Large intestine (tissue), 12 donors: ENCODE measurements at places on chromosomes 16 and 17. TPM values are rescaled to one million over a fixed set of nuclear protein-coding genes. Genes with fewer than 3 reads are reported as not detected.

- peak; percentile 54 for DNase-seq
Observed at GRCh38 chr16:65122724-65123395, 997 bp upstream of the CDH11 start.

GRCh38 chr16:57637965-57638364 lies 9.5 kb downstream of the ADGRG1 start:
- no peak for DNase-seq

DNA sequence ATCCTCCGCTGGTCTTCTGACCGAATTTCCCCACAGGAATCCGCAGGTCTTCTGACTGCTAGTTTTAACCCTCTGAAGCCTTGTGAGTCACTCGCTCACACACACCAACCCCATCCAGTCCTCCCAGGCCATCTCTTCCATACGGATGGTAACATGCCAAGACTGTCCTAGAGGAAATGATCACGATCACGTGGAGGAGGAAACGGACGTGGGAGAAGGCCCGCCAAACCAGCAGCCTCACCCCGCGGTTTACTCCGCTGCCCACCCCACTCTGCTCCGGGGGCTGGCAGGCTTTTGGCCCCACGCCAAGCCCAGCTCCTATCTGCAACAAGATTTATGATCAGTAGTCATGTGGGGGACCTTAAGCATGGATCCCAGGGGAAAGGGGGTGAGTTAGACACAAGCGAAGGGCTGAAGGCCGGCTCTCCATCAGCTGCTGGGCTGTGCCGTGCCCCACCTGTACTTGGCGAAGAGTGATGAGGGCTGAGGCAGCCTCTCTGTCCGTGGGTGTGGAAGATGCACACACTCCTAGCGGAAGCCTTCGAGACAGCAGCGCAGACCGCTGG lies 1.5 kb upstream of the FAAP100 start:
- DNase-seq, result peak; percentile 60

DNA sequence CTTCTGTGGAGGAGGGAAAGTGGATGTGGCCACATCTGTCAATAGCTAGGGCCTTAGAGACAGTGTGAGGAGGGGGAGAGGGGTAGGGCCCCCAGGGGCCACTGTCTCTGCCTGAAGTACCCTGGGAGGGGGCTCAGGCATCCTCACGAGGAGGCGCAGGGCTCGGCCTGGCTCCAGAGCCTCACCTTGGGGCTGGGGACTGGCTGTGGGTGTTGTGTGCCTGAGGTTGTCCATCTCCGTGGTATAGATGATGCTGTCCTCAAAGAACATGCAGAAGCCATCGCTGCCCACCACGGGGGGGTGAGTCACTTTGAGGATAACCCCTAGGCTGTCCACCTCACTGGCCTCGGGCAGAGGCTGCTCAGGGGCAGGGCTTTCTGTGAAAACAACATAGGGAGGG lies 12.1 kb downstream of the PLEKHG4 start:
- DNase-seq, result no peak

GRCh38 chr16:50304467-50305440 lies 38.4 kb downstream of the ADCY7 start:
- no peak for DNase-seq

- no peak for DNase-seq
Observed at GRCh38 chr16:66692341-66692740, 4.2 kb downstream of the CMTM4 start.

- DNase-seq, result no peak
Observed at GRCh38 chr17:1216217-1217088, 36.7 kb upstream of the ABR start.

GRCh38 chr16:85123891-85124635 lies 11.8 kb upstream of the CIBAR2 start:
- no peak for DNase-seq

GRCh38 chr16:14456793-14457481 lies 173.1 kb downstream of the PARN start:
- DNase-seq, result no peak

GRCh38 chr16:13238182-13238581 lies 336.8 kb downstream of the SHISA9 start:
- peak; percentile 92 for DNase-seq

DNA sequence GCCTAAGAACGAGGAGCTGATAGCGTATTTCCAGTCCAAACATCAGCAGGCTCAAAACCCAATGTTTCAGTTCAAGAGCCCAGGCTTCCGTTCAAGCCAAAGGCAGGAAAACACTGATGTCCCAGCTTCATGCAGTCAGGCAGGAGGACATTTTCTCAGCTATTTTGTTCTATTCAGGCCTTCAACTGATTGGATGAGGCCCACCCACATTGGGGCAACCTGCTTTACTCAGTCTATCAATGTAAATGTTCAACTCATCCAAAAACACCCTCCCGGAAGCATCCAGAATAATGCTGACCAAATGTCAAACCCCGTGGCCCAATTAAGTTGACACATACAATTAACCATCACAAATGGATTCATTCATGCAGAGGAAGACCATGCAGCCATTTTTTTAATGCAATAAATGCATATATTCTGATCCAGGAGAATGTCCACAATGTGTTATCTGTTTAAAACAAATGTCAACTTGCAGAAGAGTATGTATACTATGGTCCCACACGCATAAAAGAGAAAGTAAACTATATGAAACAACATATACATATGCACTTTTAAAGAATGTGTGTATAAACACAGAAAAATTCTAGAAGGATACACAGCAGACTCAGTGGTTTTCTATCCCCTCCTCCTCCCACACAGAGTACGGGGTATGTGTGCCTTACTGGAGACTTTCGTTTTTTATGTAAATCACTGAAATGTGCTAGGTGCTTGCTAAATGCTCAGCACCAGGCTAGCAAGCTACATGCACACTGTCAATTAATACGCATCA lies 28.8 kb upstream of the DYNLRB2 start:
- no peak for DNase-seq

DNA sequence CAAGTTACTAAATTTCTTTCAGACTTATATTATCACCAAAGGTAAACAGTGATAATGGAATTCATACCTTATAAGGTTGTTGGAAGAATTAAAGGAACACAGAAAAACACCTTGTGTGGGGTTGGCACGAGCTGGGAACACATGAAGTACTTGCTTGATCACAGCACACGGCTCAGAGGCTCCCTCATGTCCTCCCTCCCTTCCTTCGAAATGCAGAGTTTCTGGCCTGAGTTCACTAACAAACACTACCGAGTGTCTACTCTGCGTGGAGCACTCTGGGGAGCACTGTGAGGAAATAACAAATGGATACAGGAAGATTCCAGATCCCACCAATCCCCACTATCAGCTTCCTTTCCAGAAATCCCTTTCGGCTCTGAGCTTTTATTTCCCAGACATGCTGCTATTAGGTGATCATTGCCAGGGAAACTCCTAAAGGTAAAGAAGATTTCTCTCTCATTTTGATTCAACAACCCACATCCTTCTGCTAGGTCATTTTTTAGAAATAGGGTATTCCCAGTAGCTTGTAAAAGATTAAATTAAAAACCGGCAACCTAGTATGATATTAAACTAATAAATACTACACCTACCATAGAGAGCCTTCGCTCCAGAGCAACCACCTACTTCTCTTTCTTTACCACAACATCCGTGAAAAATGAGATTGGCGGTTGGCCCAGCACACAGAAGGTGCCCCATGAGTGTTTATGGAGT lies 6.1 kb upstream of the HNF1B start:
- DNase-seq, result no peak

DNA sequence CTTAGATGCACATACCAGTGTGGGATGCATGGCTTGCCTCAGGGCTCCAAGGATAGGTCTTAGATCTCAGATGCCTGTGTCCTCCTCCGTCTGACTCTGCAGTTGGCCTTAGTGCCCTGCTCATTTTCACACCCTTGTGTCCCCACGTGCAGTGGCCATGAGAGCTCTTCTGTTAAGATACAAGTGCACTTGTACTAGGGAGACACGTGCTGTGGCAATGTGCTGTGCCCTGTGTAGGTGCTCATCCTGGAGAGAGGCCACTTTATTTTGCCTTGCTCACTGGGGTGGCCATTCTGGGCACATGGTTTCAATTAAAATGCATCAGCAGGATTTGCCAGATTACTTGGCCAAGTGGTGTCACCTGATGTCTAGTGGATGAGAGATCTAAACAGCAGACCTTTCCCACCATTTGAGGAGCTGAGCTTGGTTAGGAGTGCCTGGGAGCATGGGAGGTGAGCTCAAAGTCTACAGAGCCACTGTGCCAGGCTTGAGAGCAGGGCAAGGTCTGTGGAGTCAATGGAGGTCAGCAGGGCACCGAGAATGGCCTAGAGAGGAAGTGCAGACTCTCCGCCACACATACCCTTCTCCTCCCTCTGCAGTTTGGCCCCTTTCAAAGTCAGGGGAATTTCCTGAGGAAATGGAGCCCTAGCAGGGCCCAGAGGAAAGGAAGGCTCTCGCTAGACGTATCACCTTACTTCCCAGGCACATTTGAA lies 25.2 kb upstream of the SMPD3 start:
- DNase-seq, result no peak

DNA sequence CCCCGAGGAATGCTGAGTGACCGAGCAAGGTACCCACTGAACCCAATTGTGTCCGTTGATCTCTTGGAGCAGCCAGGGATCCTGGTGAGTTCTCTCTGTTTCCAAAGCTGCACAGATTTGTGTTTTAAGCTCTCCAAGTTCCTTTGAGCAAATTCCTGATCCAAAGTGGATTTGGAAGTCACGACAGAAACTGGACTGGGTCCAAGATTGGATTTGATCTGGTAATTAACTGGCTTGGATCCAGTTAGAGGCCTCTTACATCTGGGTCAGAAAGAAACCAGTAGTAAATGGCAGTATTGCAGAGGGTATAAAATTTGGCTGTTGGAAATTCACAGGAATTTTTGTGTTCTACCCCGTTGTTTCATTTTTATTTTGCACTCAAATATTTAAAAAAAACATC lies 119.5 kb downstream of the PMP22 start:
- DNase-seq, result no peak

DNA sequence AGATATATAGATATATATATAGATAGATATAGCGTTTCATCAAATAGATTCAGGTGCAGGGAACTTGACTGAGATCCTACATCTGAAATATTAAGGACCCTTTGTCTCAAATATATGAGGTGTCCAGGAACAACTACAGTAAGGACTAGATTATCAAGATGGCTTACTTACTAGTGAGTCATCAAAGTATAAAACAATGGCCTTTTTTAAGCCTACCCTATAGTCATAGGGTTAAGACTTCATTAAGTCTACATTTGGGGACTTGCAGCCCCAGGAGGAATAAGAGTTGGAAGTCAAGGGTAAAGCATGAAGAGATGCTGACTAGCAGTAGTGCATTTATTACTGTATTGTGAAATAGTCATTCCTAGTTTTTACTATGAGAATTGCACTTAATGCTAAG lies 1023.4 kb downstream of the CDH11 start:
- no peak for DNase-seq

GRCh38 chr17:16460796-16461605 lies 31.0 kb downstream of the LRRC75A start:
- no peak for DNase-seq

- no peak for DNase-seq
Observed at GRCh38 chr17:75087182-75087557, 584 bp upstream of the SLC16A5 start.

- DNase-seq, result no peak
Observed at GRCh38 chr16:66984892-66985311, 3.5 kb upstream of the CES4A start.

DNA sequence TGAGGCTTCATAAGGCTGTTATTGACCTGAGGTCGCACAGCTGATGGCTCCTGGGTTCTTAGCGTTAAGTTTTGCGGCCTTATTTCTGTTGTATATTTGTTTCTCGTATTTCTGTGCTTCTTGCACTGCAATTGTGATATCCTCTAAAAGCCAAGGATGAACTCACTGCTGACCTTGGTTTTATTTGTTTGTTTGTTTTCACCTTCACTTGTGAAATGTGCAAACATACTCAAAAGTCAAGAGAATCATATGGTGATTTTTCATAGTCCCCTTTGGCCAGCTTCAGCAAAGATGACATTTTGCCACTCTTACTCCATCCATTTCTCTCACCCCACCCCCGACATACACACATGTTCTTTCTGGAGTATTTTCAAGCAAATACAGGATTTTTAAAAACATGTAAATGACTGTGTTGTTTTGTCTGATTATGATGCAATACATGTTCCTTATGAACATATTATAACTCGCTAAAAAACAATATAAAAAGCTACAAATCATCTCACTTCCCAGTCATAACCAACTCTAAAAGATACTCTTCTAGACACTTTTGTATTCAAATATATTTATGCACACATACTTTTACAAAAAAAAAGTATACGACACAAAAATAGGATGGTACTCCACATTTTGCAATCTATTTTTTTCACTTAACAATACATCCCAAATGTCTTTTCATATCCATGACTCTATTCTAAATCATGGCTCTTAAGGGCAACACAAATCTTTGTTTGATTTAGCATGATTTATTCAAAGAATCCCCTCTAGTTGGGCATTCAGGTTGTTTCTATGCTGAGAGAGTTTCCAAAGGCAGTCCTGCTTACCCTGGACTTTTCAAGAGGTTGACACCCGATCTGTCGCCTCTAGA lies 5.7 kb upstream of the ZCCHC14 start:
- no peak for DNase-seq

DNA sequence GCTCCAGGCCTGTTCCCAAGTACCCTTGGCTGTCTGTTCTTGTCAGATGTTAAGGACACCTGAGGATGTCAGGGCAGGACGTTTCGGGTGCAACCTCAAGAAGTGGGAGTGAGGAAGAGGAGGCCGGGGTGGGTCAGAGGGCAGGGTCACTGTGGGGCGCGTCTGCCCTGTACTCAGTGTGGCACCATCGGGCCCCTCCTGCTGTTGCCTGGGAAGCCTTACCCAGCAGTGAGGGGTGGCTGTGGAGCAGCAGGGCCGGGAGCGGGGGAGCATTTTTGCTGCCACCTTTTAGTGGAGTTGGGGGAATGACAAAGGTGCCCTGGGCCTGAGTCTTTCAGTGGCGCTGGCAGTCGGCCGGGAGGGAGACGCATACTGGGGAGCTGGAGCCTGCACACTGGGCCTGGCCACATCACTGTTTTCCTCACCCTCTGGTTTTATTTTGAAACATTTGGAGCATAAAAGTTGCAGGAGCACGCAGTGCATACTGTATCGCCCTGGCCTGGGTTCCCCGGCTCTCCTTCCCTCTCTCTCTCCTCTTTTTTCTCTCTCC lies 11.1 kb upstream of the FLYWCH1 start:
- no peak for DNase-seq

- no peak for DNase-seq
Observed at GRCh38 chr17:63945784-63946439, 13.8 kb upstream of the CD79B start.

GRCh38 chr16:25108054-25108453 lies 3.5 kb upstream of the LCMT1 start:
- no peak for DNase-seq

DNA sequence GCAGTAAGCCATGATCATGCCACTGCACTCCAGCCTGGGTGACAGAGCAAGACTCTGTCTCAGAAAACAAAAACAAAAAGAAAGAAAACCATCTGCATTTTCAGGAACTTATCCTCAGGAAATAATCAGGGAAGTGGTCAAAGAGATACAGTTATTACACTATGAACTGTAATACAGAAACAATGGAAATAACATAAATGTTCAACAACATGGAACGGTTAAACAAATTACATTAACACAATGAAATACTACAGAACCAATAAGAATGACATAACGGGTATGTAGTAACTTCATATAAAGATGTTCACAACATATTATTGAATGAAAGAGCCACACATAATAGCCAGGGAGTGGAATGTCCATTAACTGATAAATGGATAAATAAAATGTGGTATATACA lies 6.7 kb downstream of the BBS2 start:
- no peak for DNase-seq

Gene HES7
- 0.16 TPM for polyA plus RNA-seq

Gene ALDOC
- 15.0 TPM for polyA plus RNA-seq

Gene SAP30BP
- 70.7 TPM for polyA plus RNA-seq

Gene KRTAP9-4
- not detected for polyA plus RNA-seq

Gene ITGB3
- 5.6 TPM for polyA plus RNA-seq

Gene NBR1
- 120 TPM for polyA plus RNA-seq

Gene KRTAP9-2
- polyA plus RNA-seq, result not detected

Gene MPV17L
- polyA plus RNA-seq, result 3.2 TPM

Gene NDRG4
- polyA plus RNA-seq, result 17.4 TPM

Gene COX6A2
- polyA plus RNA-seq, result 7.8 TPM
